H7 (cell line): ENCODE measurements at places on chromosomes 3 and 15.

GRCh38 chr3:87073496-87074145 is 82.7 kb upstream of the VGLL3 start:
- DNase-seq = no peak

GRCh38 chr3:122533931-122534334 is 19.2 kb upstream of the KPNA1 start:
- no peak for DNase-seq

GRCh38 chr15:88013111-88013510 is 243.4 kb downstream of the NTRK3 start:
- DNase-seq = no peak

DNA sequence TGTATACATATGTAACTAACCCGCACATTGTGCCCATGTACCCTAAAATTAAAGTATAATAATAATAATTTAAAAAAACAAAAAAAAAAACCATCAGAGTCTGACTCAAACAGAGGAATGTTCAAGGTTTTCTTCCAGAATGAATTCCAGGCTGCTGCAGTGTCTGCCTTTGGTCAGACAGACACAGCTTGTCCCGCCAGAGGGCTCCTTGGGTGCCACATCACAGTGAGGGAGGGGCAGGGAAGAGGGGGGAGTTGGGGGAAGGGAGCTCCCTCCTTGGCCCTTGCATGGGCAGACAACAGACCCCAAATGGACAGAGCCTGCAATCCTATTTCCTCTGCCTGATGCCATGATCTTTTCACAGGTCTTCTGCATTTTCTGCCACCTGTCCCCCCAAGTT is 36.5 kb downstream of the ITGB5 start:
- peak; percentile 48 for DNase-seq

DNA sequence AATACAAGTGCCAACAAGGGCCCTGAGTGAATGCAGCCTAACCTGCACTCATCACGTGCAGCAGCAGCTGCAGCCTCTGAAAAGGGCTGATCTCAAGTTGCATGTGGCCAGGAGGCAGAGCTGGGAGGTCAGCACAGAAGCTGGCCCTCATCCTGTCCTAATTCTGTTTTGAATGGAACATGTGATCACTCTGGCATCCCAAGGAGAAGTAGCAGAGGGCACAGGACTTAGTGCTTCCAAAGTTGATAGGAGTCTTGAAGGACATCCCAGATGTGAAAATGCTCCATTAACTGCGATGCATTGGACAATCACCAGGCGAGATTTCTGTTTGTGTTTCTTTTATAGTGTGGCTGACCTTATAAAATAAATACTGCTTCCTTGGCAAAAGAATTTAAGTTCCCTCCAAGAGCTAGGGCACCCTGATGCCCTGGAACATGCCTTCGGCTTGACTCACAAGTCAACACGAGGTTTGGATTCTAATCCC is 31.6 kb upstream of the STAG1 start:
- DNase-seq = no peak
